ENCODE measurements at places on chromosomes 12 and 14.

- peak; percentile 91 for DNase-seq
Measured at GRCh38 chr12:101823891-101824290, 6.9 kb downstream of the GNPTAB start.

DNA sequence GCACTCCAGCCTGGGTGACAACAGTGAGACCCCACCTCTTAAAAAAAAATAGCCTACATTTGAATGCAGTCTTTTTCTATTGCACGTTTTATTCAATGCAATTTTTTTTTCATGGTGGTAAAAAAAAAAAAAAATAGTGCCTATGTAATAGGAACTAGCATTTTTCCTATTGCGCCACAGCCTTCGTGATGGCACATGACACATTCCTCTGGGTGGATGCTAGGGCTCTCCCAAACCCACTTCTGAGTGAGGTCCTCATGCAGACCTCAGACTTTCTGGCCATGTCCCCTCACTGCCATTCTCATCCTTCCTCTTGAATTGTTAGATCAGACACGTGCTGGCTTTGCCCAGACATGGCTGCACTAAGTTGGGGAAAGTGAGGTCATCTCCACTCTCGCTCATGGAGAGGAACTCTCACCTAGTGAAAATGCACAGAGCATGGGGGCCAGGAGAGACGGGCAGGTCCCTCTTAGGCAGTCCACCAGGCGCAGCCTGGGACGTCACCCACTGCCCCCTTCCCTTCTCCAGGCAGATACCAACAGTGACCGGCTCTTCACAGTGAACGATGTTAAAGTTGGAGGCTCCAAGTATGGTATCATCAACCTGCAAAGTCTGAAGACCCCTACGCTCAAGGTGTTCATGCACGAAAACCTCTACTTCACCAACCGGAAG is 19.2 kb downstream of the DCAF4 start:
- no peak for DNase-seq

DNA sequence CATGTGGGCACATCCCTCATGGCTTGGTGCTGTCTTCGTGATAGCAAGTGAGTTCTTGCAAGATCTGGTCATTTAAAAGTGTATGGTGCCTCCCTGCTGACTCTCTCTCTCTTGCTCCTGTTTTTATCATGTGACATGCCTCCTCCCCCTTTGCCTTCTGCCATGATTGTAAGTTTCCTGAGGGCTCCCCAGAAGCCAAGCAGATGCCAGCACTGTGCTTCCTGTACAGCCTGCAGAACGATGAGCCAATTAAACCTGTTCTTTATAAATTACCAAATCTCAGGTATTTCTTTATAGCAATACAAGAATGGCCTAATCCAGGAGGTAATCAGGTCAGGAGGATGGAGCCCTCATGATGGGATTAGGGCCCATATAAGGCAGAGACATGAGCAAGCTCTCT is 116.3 kb downstream of the DPF3 start:
- peak; percentile 17 for DNase-seq

- DNase-seq, result no peak
Measured at GRCh38 chr12:130394906-130395305, 57.2 kb downstream of the PIWIL1 start.

- DNase-seq, result no peak
Measured at GRCh38 chr12:99059824-99060511, 414.9 kb downstream of the APAF1 start.

GRCh38 chr12:29673346-29673745 is 110.4 kb downstream of the TMTC1 start:
- no peak for DNase-seq

GRCh38 chr14:75196064-75196463 is 19.7 kb upstream of the TMED10 start:
- no peak for DNase-seq

DNA sequence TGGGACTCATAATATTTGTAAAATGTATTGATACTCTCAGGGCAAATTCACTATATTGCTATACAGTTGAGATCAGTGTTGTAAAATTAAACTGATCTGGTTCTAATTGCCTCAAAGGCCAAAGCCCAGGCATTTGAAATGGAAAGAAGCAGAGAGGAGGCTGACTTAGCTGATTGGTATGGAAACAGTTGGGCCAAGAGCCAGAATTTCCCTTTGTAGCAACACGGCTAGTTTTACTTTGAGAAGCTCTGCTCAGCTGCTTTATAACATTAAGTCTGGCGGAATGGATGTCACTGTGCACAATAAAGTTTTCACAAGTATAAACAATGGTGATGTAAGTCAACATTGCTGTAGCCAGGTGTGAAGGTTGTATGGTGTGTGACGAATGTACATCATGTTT is 186.4 kb downstream of the MSRB3 start:
- no peak for DNase-seq

DNA sequence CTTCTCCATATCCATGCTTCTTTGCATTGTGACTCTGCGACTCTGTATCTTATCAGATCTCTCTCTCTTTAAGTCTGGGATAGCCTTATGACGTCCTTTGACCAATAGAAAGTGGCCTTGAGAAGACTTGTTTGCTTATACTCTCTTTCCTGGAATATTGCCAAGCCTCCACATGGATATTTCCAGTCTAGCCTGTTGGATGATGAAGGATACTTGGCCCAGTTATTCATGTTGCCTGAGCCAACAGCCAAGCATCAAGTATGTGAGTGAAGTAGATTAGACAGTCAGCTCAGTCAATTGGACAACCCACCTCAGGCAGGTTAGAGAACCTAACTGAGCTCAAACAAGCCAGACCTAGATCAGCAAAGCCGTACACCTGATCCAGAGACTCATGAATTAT is 864.2 kb upstream of the MGAT4C start:
- DNase-seq, result no peak

DNA sequence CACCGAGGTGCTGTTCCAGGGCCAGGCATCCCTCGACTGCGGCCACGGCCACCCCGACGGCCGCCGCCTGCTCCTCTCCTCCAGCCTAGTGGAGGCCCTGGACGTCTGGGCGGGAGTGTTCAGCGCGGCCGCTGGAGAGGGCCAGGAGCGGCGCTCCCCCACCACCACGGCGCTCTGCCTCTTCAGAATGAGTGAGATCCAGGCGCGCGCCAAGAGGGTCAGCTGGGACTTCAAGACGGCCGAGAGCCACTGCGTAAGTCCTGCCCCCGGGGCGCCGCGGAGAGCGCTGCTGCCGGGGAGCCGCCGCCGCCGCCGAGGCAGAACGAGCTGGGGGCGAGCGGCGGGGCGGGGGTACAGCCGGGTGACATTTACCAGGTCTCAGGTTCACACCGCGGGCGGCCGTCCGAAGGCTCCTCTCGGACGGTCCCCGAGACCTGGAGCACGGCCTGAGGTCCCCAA is 1.4 kb downstream of the PLXNC1 start:
- peak; percentile 77 for DNase-seq

GRCh38 chr12:105223352-105223845 is 12.6 kb downstream of the APPL2 start:
- DNase-seq, result no peak

DNA sequence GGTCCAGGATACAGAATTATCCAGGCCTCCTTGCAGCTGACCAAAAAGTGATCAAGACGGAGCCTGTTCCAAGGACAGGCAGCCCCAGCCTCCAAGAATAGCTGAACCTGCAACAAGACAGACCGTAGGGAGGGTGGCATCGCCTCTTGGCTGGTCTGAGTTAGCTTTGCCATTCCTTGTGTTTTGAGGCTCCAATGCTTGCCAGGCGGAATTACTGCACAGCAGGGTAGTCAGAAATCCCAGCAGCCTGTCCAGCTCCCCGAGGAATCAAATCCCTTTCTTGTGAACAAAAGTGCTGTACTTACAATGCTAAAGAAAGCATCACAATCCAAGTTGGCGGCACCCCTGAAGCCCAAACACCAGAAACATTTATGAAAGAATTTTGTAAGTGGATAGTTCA is 246.9 kb downstream of the TMEM132C start:
- no peak for DNase-seq

DNA sequence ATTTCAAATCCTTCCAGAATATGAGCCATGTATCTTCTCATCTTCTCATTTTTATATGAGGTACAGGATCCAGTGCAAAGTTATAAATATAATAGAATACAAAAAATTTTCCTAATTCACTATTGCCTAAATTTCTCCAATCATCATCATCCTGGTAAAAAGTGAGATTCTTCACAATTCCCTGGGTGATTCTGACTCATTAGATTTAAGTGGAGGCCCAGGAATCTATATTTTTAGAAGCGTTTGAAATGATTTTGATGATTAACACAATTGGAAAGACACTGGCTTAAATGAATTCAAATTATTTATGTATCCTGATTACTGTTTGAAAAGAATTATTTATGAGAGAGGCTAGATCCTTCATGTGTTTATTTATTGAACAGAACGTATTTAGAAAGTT is 380.3 kb upstream of the PDE3A start:
- no peak for DNase-seq

GRCh38 chr12:99142651-99143050 is 497.6 kb downstream of the APAF1 start:
- no peak for DNase-seq

- no peak for DNase-seq
Measured at GRCh38 chr14:105582639-105583038, 56.3 kb downstream of the TMEM121 start.

GRCh38 chr12:96256672-96257361 is 62.6 kb downstream of the ELK3 start:
- peak; percentile 50 for DNase-seq

DNA sequence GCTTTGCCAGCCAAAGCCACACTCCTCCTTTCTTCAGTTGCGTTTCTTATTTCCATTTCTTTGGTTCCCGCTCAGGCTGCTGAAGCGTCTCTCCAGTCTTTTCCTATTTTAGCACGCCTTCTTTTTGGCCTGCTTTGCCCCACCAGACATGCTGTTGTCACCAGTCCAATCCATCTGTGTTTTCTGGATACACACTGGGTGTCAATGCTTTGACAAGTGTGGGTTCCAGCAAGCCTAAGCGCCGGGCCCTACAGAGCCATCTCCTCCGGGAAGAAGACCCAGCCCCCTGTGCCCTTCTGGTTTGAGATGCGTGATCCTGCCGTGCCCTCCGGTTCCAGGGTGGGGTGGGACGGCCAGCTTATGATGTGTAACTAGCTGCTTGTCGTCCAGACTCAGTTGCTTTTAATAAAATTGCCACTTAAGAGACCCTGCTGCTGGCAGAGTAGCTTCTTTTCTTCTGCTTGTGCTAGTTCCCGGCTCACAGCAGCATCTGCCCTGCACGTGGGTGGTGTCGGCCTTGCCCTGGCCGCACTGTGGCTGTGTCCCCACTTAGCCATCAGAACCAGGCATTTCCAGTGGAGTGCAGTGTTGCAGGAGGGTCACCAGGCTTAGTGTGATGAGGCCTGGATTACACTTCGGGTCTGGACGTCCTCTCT is 29.7 kb downstream of the EML1 start:
- DNase-seq, result no peak

DNA sequence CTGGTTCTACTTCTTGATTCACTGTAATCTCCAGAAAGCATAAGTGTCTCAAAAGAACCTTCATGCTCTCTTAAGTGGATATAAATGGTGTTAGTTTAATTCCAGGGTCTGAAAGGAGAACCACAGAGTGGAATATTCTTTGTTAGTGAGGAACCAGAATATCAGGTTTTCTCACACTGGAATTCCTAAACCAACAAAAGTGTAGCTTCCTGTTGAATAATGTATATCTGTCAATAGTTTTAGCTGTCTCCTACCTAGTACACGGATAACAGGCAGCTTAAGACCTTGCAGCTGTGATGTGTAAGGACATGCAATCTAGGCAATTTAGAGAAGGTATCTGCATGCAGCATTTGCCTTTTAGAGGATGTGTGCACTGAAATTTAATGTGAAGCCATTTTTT is 24.0 kb downstream of the LRIG3 start:
- DNase-seq, result no peak

- no peak for DNase-seq
Measured at GRCh38 chr14:90578283-90578985, 181.6 kb downstream of the CALM1 start.

DNA sequence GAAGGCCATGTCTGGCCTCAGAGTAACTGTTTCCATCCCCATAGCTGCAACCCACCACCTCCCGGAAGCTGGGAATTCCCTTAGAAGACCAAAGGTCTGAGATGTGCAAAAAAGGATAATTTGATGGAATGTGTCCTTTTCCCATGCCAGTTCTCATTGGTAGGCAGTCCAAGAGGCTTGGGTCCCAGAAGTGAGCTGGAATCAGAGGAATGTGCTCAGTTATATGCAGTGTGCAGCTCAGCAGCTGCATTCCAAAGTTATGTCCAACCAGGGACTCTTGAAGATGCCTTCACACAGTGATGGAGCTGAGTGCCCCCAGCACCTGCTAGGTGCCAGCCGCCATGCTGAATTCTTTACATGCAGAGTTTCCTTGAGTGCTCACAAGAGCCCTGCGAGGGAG is 583.9 kb upstream of the TBX3 start:
- no peak for DNase-seq

GRCh38 chr12:65935906-65936901 is 111.9 kb downstream of the HMGA2 start:
- no peak for DNase-seq

DNA sequence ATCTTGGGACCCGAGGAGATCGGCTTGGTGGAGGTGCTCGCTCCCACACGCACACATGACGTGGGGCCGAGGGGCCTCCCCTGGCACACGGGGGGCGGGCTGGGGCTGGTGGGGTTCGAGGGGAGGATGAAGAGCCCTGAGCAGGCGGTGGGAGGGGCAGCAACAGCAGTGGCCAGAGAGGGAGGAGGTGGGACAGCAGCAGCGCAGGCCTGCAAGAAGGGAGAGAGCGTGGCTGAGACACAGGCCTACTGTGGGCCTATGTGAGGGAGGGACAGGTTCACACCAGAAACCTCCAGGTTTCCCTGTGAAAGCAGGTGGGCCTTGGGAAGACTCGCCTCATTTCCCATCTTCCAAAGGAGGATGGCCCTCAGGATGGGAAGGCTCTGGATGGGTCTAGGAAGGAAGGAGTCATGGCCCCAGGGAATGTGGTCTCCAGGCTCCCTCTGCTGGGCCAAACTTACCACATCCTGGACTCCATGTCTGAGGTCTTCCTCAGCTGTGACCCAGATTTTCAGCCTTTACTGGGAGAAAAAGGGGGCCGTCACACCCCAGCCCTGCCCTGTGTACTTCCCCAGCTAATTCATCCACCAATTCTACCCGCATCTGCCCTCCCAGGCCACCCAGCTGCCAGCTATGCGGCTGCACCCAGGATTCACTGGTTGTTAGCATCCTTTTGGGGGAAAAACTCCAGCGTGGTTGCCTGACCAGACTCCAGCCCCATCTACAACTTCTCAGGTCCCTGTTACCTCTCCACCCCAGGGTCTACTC is 2.8 kb downstream of the PIANP start:
- peak; percentile 74 for DNase-seq

Measured in activated CD4-positive, alpha-beta T cell treated with anti-CD3 and anti-CD28 coated beads, Interleukin-2, amount 10 ng/mL, durations not matched to agents 24 days and 14 days (primary cell).